ENCODE measurements at places on chromosomes 4 and X.

DNA sequence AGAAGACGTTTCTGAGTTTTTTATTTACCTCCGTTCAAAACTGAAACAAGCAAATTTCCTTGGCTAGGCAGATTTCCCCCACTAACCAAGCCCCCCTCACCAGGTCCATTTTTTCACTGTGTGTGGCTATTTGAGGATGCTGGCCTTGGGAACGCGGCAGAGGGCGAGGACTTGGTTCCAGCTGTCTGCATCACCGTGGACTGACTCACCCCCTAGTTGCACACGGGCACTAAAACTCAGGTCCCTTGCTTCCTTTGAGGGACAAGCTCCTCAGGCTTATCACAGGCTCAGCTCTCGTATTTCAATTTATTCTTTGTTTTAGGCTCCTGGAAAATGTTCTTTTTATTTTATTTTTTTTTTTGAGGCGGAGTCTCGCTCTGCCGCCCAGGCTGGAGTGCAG is 8.4 kb upstream of the MTNR1A start:
- no peak for DNase-seq

DNA sequence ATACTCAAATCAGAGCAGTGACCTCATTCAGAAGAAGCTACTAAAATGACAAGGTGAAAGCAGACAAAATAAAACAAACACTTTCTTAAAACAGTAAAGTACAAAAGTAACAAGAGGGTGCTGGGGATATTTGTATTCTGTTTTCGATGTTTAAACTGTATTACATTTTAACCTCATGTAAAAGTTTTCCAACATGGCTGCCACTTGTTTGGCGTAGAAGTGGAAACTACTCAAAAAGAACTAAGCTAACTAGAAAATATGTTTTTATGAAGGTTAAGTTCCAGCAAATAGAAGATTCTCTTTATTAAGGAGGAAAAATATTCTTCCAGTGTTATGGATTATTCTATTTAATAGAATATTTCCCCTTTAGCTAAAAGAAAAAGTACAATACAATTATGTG is 155.0 kb downstream of the FBXW7 start:
- DNase-seq: no peak

DNA sequence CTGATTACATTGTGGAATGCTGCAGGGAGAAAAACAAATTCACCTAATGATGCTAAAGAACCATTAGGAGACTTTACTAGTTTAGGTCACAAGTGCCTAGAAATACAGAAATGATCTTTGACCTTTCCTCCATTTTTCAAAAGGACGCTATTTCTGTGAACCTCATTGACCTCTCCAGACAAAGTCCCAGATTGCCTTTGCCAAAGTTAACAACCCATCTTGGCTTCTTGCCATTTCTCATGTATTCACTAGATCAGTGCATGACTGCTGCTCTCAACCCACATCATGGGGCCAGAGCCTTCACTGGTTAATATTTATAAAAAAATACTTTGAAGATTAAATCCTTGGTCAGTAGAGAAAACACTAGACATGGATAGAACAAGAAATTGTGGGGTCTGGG is 19.9 kb upstream of the AR start:
- no peak for DNase-seq

DNA sequence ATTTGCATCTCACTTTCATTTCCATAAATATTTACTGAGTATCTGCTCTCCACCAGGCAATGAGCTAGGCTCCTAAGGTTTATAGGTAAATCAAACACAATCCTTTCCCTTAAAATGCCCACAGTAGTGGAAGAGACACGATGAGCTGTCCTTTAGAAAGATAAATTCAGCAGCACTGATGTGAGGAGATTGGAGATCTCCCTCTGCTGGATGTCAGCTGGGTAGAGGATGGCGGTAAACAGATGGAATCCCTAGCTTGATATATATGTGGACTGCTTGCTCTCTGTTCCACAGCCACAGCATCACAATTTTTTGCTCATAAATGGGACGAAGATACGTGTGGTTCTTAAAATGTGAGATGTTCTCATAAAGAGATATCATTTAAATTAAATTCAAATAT is 216.4 kb upstream of the RASGEF1B start:
- no peak for DNase-seq

DNA sequence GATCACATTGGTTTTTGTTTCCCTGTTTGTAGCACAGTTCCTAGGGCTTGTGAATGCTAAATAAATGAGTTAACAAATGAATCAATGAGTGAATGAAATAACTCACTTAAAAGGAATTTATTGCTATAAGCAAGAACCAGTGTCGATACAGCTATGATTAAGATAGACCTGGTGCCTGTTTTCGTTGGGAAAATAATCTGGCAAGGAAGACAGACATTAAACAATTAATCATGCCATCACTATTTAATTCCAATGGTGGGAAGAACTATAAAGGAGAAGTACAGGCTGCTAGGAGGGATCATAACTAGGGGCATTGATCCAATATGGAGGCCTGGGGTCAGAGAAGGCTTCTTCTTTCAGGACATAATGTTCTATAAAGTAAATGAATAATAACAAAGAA is 4.5 kb upstream of the CBR4 start:
- DNase-seq: no peak

- DNase-seq: no peak
Measured at GRCh38 chr4:185550933-185551332, 15.6 kb upstream of the PDLIM3 start.
